Activated CD4-positive, alpha-beta memory T cell treated with anti-CD3 and anti-CD28 coated beads for 36 hours (primary cell): ENCODE measurements at places on chromosomes 5 and 9.
A peak's percentile ranks its signal among the peaks of the same experiment; 100 is the strongest.

DNA sequence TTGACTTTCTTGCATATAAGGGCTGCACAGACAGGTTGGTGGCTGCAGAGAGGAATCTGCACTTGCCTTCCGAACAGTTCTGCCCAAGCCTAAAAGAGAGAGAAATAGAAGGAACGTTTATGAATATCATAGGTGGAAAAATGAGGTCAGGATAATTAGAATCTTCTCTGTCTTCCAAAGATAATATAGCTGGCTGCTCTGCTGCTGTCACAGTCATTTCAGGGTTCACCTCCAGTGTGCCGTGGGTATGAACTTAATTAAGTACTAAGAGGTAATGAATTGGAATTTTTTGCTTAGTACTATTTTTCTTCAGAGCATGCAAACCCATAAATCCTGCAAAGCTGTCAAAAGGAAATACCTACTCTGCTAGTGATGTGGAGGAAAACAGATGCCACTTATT is 82.2 kb downstream of the PRDM6 start:
- H3K36me3 ChIP-seq, result no peaks in the 10 kb centered on the region
- no peak overlapping the region for H3K27ac ChIP-seq
- peaks cover 6% of the 10 kb centered on the region for H3K27me3 ChIP-seq
- DNase-seq, result no peak
- H3K4me3 ChIP-seq, result no peak overlapping the region
- H3K4me1 ChIP-seq, result no peaks in the 10 kb centered on the region

DNA sequence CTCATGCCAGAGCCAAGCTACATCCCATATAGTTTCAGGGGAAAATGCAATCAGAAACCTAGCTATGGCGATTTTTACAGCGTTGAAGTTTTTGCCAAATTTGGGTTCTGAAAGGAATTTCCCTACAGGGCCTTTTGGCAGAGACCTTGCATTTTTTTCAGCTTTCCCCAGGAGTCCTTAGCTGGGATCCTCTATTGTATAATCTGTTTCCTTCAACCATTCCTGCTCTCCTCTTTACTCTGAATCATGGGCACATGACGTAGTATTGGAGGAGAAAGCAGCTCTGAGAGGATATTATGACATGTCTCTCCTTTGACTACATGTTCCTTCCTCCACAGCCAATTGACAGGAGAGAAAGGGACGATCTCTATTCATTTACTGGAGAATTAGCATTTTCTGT is 118.5 kb upstream of the ERCC6L2 start:
- H3K27ac ChIP-seq, result no peak overlapping the region
- DNase-seq, result no peak
- peaks cover 10% of the 10 kb centered on the region for H3K27me3 ChIP-seq
- no peaks in the 10 kb centered on the region for H3K4me1 ChIP-seq
- H3K4me3 ChIP-seq, result no peak overlapping the region

GRCh38 chr5:150573867-150574817 is 66.2 kb downstream of the NDST1 start:
- no peaks in the 10 kb centered on the region for H3K4me1 ChIP-seq
- no peak for DNase-seq
- H3K27me3 ChIP-seq, result no peaks in the 10 kb centered on the region
- H3K4me3 ChIP-seq, result no peak overlapping the region
- no peaks in the 10 kb centered on the region for H3K36me3 ChIP-seq
- no peak overlapping the region for H3K27ac ChIP-seq

- no peak overlapping the region for H3K4me3 ChIP-seq
- no peak for DNase-seq
- H3K27me3 ChIP-seq, result no peaks in the 10 kb centered on the region
- H3K4me1 ChIP-seq, result peaks cover 36% of the 10 kb centered on the region
These were observed 21.2 kb downstream of the MEGF9 start for GRCh38 chr9:120692901-120693699.

GRCh38 chr9:93267681-93268505 is 84.0 kb downstream of the WNK2 start:
- no peaks in the 10 kb centered on the region for H3K27me3 ChIP-seq
- H3K27ac ChIP-seq, result no peak overlapping the region
- no peak overlapping the region for H3K4me3 ChIP-seq
- H3K36me3 ChIP-seq, result no peaks in the 10 kb centered on the region
- peaks cover 12% of the 10 kb centered on the region for H3K4me1 ChIP-seq

- H3K4me1 ChIP-seq, result no peaks in the 10 kb centered on the region
- no peaks in the 10 kb centered on the region for H3K36me3 ChIP-seq
- no peak overlapping the region for H3K27ac ChIP-seq
- H3K4me3 ChIP-seq, result no peak overlapping the region
- DNase-seq, result no peak
These were observed 382.0 kb downstream of the PSAT1 start for GRCh38 chr9:78678877-78679276.

- H3K27me3 ChIP-seq, result no peaks in the 10 kb centered on the region
- DNase-seq, result no peak
- H3K4me1 ChIP-seq, result peaks cover 2% of the 10 kb centered on the region
- no peaks in the 10 kb centered on the region for H3K36me3 ChIP-seq
- H3K27ac ChIP-seq, result no peak overlapping the region
These were observed 116.5 kb downstream of the PIK3R1 start for GRCh38 chr5:68332080-68332451.

DNA sequence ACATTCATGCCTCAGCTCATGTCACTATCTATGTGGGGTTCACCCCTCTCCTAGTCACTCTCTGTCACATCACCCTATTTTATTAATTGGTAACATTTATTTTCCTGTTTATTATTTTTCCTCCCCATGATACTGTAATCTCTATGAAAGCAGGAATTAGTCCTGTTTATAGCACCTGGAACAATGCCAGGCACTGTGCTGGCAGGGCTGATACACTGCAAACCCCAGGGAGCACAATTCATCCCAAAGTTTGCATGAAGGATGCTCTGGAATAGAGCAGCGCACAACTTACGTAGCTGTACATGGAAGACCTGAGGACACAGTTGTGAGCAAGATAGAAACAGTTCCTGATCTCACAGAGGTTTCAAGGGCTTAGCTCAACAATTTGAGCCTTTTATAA is 103.2 kb downstream of the NSG2 start:
- no peaks in the 10 kb centered on the region for H3K36me3 ChIP-seq
- peaks cover 2% of the 10 kb centered on the region for H3K27me3 ChIP-seq
- H3K4me1 ChIP-seq, result peaks cover 8% of the 10 kb centered on the region
- H3K27ac ChIP-seq, result no peak overlapping the region

- no peak overlapping the region for H3K27ac ChIP-seq
- H3K27me3 ChIP-seq, result no peaks in the 10 kb centered on the region
- no peak overlapping the region for H3K4me3 ChIP-seq
- H3K36me3 ChIP-seq, result no peaks in the 10 kb centered on the region
- H3K4me1 ChIP-seq, result no peaks in the 10 kb centered on the region
These were observed 35.1 kb downstream of the BASP1 start for GRCh38 chr5:17252543-17252942.

GRCh38 chr9:127875306-127875966 is 2.0 kb downstream of the AK1 start:
- peaks cover 2% of the 10 kb centered on the region for H3K36me3 ChIP-seq
- H3K27ac ChIP-seq, result no peak overlapping the region
- no peaks in the 10 kb centered on the region for H3K27me3 ChIP-seq

- H3K36me3 ChIP-seq, result no peaks in the 10 kb centered on the region
- no peak for DNase-seq
- no peak overlapping the region for H3K27ac ChIP-seq
- no peak overlapping the region for H3K4me3 ChIP-seq
These were observed 33.2 kb upstream of the ASS1 start for GRCh38 chr9:130411566-130411915.

DNA sequence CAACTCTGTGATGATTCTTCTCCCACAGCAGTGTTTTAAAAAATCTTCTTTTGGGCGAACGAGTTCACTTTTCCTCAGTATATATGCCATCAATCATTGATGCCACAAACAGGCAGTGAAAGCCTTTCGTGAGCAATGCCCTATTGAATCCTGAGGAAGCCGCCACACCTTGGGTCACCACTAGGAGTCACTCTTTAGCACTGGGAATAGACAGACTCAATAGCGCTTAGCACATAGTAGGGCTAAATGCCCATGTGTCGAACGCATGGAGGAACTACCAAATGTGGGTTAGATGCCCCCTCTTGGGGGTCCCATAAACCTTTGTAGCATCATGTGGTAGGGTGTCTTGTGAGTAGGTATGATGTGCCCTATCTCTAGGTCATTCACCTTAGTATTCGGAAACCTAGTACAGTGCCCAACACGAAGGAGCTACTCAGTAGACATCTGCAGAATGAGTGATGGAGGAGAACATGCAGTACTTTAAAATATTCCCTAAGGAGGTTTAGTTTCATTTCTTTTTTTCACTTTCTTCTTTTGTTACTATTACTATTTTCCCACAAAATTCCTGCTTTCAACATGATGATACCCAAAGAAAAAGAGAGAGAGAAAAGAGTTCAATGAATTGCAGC is 603.7 kb downstream of the BNC2 start:
- H3K27ac ChIP-seq, result no peak overlapping the region
- H3K4me3 ChIP-seq, result no peak overlapping the region
- no peaks in the 10 kb centered on the region for H3K4me1 ChIP-seq
- no peaks in the 10 kb centered on the region for H3K27me3 ChIP-seq
- DNase-seq, result peak; percentile 13

DNA sequence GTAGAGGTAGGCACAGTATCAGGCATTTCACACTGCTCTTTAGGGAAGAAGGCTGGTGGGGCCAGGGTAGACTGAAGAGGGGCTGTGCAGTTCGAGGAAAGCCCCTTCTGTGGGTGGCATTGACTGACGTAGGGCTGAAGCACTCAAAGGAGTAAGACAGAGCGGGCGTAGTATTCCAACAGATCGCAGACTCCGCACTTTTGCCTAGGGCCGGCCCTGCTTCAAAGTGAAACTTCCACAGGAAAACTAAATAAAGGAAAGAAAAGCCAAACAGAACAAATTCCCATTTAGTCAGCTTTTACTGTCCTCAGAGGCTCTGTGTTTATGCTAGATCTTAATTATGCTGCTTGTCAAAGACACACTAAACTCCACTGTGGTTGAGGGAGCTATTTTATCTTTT is 493.0 kb upstream of the WWC1 start:
- no peak for DNase-seq
- no peaks in the 10 kb centered on the region for H3K27me3 ChIP-seq
- H3K4me3 ChIP-seq, result no peak overlapping the region
- no peaks in the 10 kb centered on the region for H3K4me1 ChIP-seq
- H3K27ac ChIP-seq, result no peak overlapping the region

DNA sequence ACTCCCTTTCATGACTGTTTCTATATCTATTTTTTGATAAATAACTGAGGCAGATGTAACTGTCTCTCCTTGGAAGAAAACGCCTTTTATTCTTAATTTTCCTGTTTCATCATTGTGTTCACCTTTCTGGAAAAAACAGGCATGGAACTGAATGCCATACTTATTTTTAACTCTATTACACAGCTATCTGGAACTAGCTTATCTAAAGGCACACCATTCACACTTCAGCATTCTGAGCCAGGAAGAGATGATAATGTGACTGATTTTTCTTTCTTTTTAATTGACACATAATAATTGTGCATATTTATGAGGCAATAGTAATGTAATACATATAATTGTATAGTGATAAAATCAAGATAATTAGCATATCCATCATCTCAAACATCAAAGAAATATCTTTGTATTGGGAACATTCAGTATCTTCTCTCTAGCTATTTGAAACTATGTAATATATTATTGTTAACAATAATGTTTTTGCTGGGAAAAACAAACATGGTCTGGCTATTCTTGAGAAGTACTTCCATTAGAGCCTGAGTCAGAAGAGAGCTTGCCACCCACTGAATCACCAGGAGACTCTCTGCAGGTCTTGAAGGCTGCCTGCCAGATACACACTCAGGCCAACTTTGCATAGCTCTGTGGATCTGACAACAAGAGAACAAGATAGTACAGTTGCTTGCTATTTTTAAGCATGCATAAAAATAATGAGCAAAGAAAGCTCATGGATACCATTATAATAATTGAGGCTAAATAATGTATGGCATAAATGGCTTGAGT is 501.0 kb upstream of the EDIL3 start:
- H3K4me1 ChIP-seq, result no peaks in the 10 kb centered on the region
- H3K4me3 ChIP-seq, result no peak overlapping the region
- no peak overlapping the region for H3K27ac ChIP-seq
- DNase-seq, result no peak

DNA sequence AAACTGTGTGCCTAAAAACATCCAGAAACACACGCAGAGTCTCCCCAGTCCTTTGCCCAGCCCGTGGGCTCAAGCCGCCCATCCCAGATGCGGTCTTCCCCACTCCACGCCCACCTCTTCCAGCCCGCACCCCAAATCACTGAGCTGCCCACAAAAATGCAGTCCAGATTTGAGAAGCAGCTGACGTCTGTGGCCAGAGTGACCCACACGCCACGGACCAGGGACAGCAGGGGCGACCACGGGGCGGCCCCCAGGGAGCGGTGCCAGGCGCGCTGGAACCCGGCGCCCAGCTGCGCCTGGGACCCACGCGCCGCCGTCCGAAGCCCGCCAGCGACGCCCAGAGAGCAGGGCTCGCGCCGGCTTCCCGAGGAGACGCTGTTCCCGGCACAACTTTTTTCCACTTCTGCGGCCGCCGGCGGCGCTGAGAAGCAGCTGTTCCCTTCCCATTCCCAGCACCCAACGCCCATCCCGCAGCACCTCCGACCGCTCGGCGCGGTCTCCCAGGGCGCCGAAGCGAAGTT is 674 bp downstream of the LHFPL2 start:
- H3K36me3 ChIP-seq, result no peaks in the 10 kb centered on the region
- DNase-seq, result no peak
- H3K4me3 ChIP-seq, result peak overlapping the region; percentile 61
- peaks cover 8% of the 10 kb centered on the region for H3K4me1 ChIP-seq
- H3K27ac ChIP-seq, result no peak overlapping the region
